ENCODE measurements at places on chromosomes 7 and 10. TPM values are rescaled to one million over a fixed set of nuclear protein-coding genes. Genes with fewer than 3 reads are reported as not detected.

- DNase-seq: no peak
Observed at GRCh38 chr7:121755286-121755685, 117.7 kb upstream of the PTPRZ1 start.

DNA sequence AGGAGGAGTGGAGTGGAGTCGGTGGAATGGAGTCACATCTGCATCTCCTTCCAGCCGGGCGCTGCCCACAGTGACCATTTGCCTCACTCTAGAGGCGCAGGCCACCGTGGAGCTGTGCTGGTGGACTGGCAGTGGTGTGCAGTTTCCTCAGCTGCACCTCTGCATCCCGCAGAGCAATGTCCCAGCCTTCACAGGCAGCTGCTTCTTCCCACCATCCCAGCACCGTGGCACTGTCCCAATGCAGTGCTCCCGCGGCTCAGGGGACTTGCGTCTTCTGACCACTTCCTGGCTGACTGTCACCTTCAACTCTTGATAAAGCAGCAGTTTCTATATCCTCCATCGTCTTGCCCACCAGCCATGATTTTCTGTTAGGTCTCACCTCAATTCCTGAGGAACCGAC lies 90.3 kb upstream of the SFMBT2 start:
- DNase-seq: no peak

DNA sequence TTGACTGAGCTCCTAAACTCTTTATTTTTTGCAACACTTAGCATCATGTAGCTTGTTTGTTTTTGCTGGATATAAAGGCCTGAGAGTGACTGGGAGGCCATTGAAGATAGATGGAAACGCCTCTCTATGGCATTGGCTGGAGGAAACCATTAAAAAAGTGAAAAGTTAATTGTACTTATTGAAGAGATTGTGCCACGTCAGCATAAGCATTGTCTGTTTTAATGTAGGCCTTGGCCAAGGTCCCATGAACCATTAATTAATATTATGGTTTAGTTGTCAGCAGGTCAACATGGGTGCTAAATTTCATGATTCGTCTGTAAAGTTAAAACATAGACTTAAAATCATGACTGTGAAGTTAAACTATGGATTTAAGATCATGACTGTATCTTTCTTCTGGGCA lies 178.6 kb downstream of the GATA3 start:
- no peak for DNase-seq

- DNase-seq: peak; percentile 15
Observed at GRCh38 chr7:131556053-131556908, at the start of gene PODXL. TSS of gene PODXL (minus strand) at chr7:131556628. CDS start at chr7:131556359, 269 bp downstream.

- no peak for DNase-seq
Observed at GRCh38 chr7:103031024-103031423, 43.6 kb downstream of the FBXL13 start.

HOXA2 gene
- 1.5 TPM for total RNA-seq

MCM10 gene
- 15.7 TPM for total RNA-seq

PVRIG gene
- total RNA-seq: 52.3 TPM
